ENCODE measurements at places on chromosomes 1 and 21. TPM values are rescaled to one million over a fixed set of nuclear protein-coding genes. Genes with fewer than 3 reads are reported as not detected.

Gene RPE65
- total RNA-seq: 3.5 TPM

Gene ORC1
- total RNA-seq: 0.76 TPM

Gene LCE3B
- total RNA-seq: not detected

Gene SPRR2G
- total RNA-seq: not detected

Gene PTTG1IP
- 202 TPM for total RNA-seq

Gene OR2G2
- not detected for total RNA-seq

Gene HUNK
- total RNA-seq: 1.5 TPM

Gene ZMYND12
- not detected for total RNA-seq

GRCh38 chr1:46057781-46058180 lies 74.6 kb downstream of the PIK3R3 start:
- no peak overlapping the region for H3K27ac ChIP-seq
- no peak overlapping the region for H3K4me3 ChIP-seq
- no peaks in the 10 kb centered on the region for H3K27me3 ChIP-seq
- H3K36me3 ChIP-seq: no peaks in the 10 kb centered on the region
- no peaks in the 10 kb centered on the region for H3K4me1 ChIP-seq

- no peaks in the 10 kb centered on the region for H3K36me3 ChIP-seq
- H3K27ac ChIP-seq: no peak overlapping the region
- no peak overlapping the region for H3K4me3 ChIP-seq
- peaks cover 7% of the 10 kb centered on the region for H3K4me1 ChIP-seq
Measured at GRCh38 chr1:172918478-172918877, 132.3 kb downstream of the TNFSF18 start.

DNA sequence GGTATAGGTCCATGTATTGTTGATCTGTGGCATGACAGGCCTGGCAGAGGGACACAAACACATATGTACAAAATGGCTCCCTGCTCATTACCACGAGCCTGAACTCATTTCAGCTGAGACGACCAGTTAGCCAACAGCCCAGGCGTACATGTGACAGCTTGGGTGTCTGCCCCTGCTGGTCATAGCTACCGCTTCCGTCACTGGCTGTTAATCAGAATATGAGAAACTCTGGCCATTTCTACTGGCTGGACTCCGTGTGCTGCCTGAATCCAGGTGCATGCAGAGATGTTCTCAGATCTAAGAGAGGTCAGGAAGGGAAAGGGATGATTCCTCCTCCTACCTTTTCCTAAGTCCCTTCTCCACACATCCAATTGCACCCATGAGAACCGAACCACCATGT lies 144.5 kb downstream of the PBX1 start:
- H3K4me1 ChIP-seq: peaks cover 20% of the 10 kb centered on the region
- H3K27ac ChIP-seq: peak overlapping the region; percentile 85

- H3K27me3 ChIP-seq: no peaks in the 10 kb centered on the region
- no peak overlapping the region for H3K4me3 ChIP-seq
- H3K4me1 ChIP-seq: no peaks in the 10 kb centered on the region
- DNase-seq: no peak
- no peaks in the 10 kb centered on the region for H3K36me3 ChIP-seq
Measured at GRCh38 chr1:180791806-180792205, 120.9 kb upstream of the KIAA1614 start.

- no peak overlapping the region for H3K4me3 ChIP-seq
- H3K36me3 ChIP-seq: no peaks in the 10 kb centered on the region
- no peak overlapping the region for H3K27ac ChIP-seq
Measured at GRCh38 chr1:10733474-10734366, 62.7 kb downstream of the CASZ1 start.

DNA sequence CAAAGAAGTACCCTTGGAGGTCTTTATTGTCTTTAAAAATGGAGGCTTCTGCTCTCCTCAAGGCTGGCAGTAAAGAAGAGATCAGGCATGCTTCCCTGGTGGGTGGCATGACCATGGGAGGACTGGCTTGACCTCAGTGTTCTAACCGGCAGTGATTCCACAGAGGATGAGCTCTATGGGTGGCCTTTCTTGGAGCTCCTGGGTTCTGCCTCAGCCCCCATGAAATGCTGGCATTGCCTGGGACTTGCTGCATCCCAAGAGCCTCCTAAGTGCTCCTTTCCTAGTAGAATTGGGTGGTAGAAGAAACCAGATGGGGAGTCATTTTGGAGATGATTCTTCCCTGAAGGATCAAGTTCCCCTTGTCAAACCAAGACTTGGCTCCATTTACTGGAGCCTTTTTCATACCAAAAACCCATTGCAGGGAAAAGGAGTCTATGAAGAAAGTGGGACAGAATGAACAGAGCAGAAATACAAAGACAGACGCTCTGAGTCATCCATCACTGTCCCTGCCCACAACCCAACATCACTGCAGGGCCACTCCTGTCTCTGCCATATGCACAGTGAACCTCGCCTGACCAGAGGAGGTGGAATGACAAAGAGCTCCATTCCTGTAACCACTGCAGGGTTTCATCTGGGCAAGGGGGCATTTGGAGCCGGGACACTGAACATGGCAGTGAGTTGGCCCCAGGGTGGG lies 42.4 kb downstream of the RIMS3 start:
- no peaks in the 10 kb centered on the region for H3K36me3 ChIP-seq
- no peaks in the 10 kb centered on the region for H3K4me1 ChIP-seq
- DNase-seq: no peak
- no peak overlapping the region for H3K4me3 ChIP-seq
- H3K27me3 ChIP-seq: no peaks in the 10 kb centered on the region
- no peak overlapping the region for H3K27ac ChIP-seq

- no peak overlapping the region for H3K27ac ChIP-seq
- no peaks in the 10 kb centered on the region for H3K36me3 ChIP-seq
- H3K27me3 ChIP-seq: no peaks in the 10 kb centered on the region
- no peak for DNase-seq
Measured at GRCh38 chr1:175597205-175597604, 146.2 kb downstream of the TNR start.

GRCh38 chr21:38129711-38130110 lies 127.1 kb upstream of the KCNJ15 start:
- no peaks in the 10 kb centered on the region for H3K27me3 ChIP-seq
- no peak overlapping the region for H3K27ac ChIP-seq
- H3K4me1 ChIP-seq: no peaks in the 10 kb centered on the region
- no peak overlapping the region for H3K4me3 ChIP-seq
- DNase-seq: no peak

DNA sequence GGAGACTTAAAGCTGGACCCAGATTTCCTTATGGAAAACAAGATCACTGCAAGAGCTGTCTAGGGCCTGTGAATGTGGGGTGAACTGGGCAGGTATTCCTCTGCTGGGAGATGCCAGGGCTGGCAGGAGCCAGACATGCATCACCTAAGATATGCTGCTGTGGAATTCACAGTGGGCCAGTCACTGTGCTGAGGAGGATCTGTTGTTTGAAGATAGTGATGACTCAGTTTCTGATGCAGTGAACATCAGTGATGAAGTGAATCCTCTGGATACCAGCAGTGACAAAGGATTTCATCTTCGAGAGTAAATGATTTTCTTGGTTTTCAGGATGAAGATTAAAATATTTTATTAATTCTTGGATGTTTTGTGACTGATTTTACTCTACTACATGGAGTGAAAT lies 29.9 kb upstream of the CAMSAP2 start:
- no peaks in the 10 kb centered on the region for H3K36me3 ChIP-seq
- no peaks in the 10 kb centered on the region for H3K27me3 ChIP-seq
- no peak for DNase-seq
- no peak overlapping the region for H3K27ac ChIP-seq

DNA sequence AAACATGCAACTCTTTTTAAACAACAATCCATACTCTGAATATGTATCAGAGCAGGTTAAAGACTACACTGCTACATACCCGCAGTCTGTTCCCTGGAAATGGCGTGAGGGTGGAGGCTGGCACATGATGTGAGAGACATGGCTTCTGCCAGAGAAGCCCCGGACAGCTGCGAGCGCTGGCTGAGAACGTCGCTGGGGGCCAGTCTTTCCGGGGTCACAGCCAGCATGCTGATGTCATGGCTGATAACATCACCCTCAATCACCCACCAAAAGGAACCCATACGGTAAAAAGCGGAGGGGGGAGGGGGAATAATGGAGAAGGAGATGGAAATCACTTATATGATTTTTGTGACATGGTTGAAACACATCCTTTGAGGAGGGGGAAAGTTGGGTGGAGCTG lies 29.1 kb downstream of the C1orf198 start:
- no peaks in the 10 kb centered on the region for H3K4me1 ChIP-seq
- no peak for DNase-seq
- no peaks in the 10 kb centered on the region for H3K27me3 ChIP-seq
- H3K36me3 ChIP-seq: no peaks in the 10 kb centered on the region
- no peak overlapping the region for H3K27ac ChIP-seq

- no peaks in the 10 kb centered on the region for H3K4me1 ChIP-seq
- no peak overlapping the region for H3K27ac ChIP-seq
- H3K27me3 ChIP-seq: no peaks in the 10 kb centered on the region
- H3K4me3 ChIP-seq: no peak overlapping the region
Measured at GRCh38 chr1:62906428-62906886, 122.5 kb downstream of the ATG4C start.

DNA sequence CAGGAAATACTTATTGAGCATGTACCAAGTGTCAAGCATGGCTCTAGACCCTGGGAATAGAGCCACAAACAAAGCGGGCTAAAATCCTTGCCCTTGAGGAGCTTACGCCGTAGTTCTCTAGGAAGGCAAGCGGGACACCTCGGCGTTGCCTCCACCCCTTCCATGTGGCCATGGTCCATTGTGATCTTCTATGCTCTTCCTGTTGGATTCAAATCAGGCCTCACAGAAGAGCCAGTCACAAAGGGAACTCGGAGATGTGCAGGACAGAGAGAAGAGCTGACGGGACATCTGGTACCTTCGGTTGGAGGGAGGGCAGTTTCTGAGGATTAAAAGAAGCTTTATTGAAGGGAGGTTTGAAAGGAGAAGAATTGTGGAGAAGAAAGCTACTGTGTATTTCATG lies 129.3 kb downstream of the TMEM53 start:
- no peaks in the 10 kb centered on the region for H3K36me3 ChIP-seq
- no peak for DNase-seq
- H3K27ac ChIP-seq: no peak overlapping the region
- no peaks in the 10 kb centered on the region for H3K4me1 ChIP-seq
- no peaks in the 10 kb centered on the region for H3K27me3 ChIP-seq
- H3K4me3 ChIP-seq: no peak overlapping the region

DNA sequence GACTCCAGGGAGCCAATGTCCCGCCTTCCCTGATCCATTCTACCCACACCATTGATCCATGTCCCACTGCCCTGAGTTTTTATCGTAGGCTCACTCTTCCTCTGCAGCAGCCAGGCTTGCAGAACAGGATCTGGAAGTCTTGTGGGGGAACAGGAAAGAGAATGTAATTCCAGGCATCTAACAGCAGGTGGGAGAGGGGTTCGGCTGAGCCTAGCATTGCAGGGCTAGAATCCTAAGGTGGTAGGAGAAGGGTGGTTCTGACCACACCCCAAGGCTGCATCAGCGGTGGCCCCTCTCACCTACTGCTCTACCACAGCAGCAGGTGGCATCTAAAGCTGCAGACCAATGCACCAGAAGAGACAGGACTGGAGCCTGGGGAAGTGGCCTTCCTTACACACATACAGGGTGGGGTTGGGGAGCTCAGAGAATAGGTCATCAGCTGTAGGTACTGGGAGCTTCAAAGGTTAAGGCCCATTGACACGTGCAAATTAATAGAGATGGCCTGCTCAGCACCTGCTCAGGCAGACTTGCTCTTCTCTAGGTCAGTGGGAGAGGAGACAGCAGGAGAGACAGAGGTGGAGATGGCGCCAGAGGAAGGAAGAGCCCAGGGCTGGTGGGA lies 20.5 kb downstream of the KNCN start:
- no peaks in the 10 kb centered on the region for H3K4me1 ChIP-seq
- H3K27me3 ChIP-seq: no peaks in the 10 kb centered on the region
- no peak for DNase-seq
- no peaks in the 10 kb centered on the region for H3K36me3 ChIP-seq
- H3K27ac ChIP-seq: no peak overlapping the region

DNA sequence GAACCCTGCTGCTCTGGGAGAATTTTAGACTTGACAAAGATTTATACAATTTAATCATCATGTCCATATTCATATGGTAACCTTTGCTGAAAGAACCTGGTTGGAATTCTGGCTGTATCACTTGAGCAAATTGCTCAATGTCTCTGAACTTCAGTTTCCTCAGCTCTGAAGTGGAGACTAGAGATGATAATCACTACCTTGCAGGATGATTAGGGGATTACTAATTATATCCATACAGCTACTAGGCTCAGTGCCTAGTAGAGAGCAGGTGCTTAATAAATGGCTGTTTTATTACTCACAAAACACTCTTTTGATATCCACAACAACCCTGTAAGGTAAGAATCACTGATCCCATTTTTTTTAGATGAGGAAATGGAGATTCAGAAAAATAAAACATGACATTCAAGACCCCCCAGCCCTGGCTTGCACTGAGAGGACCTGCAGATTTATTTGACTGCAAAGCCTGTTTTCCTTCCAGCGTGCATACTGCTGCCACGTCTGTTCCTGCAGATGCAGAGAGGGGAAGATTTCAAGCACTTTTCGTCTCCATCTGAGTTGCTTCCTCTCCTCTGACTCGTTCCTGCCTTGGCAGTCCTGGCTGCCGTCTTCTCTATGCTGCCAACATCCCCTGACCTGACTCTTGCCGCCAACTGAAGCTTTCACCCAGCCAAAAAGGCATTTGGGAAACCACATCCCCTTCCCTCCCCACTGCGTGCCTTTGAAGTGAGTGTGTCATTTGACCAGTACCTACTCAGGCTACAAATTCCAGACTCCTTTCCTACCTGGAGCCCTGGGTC lies 203.0 kb downstream of the PLPP3 start:
- H3K4me1 ChIP-seq: peaks cover 5% of the 10 kb centered on the region
- no peaks in the 10 kb centered on the region for H3K36me3 ChIP-seq
- peak overlapping the region; percentile 62 for H3K27ac ChIP-seq
- H3K4me3 ChIP-seq: no peak overlapping the region
- DNase-seq: peak; percentile 71

- no peaks in the 10 kb centered on the region for H3K27me3 ChIP-seq
- DNase-seq: no peak
- H3K27ac ChIP-seq: no peak overlapping the region
- H3K36me3 ChIP-seq: no peaks in the 10 kb centered on the region
Measured at GRCh38 chr1:53460666-53461322, 1.6 kb downstream of the DMRTB1 start.

GRCh38 chr1:54540582-54541295 lies 7.3 kb upstream of the ACOT11 start:
- H3K27me3 ChIP-seq: no peaks in the 10 kb centered on the region
- DNase-seq: no peak
- no peak overlapping the region for H3K27ac ChIP-seq
- H3K4me1 ChIP-seq: no peaks in the 10 kb centered on the region

GRCh38 chr1:59761443-59761842 lies 53.3 kb upstream of the HOOK1 start:
- H3K4me3 ChIP-seq: no peak overlapping the region
- H3K36me3 ChIP-seq: no peaks in the 10 kb centered on the region
- no peak for DNase-seq
- no peaks in the 10 kb centered on the region for H3K4me1 ChIP-seq
